Fibroblast of the conjunctiva (primary cell): ENCODE measurements at places on chromosomes 2 and 18.

GRCh38 chr18:73962256-73962655, 185.4 kb downstream of the FBXO15 start:
- no peak for DNase-seq

DNA sequence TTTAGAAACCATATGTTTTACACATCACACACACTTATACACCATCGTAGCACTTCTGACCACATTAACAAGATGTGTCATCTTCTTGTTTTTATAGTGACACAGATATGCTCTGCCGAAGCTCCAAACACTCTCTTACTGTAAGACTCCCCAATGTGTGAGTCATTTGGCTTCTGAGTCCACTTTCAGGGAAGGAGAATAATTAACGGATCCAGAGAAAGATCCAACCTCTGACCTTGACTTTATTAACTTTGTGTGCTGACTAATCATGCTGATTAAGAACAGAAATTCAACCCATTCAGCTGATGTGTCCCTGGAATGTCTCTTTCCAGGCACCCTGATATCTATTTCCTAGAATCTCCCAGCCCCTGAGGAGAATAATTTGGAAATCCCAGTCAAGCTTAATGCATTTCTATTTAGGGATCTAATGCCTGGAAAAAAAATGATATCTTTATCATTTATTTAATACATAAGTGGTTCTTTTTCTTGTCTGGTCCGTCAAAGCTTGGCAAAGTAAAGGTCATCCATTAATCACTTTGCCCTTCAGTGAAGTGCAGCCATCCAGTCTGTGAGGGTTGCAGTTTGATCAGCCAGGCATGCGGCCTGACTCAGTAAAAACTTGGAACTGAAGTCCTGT, 615.8 kb upstream of the SYT4 start:
- DNase-seq, result peak; percentile 83

- no peak for DNase-seq
These were observed 40.0 kb downstream of the GORASP2 start for GRCh38 chr2:170969030-170969429.

- peak; percentile 16 for DNase-seq
These were observed 25.3 kb upstream of the ANXA4 start for GRCh38 chr2:69716555-69717120.

- DNase-seq, result no peak
These were observed 29.0 kb downstream of the FMNL2 start for GRCh38 chr2:152363936-152364335.

DNA sequence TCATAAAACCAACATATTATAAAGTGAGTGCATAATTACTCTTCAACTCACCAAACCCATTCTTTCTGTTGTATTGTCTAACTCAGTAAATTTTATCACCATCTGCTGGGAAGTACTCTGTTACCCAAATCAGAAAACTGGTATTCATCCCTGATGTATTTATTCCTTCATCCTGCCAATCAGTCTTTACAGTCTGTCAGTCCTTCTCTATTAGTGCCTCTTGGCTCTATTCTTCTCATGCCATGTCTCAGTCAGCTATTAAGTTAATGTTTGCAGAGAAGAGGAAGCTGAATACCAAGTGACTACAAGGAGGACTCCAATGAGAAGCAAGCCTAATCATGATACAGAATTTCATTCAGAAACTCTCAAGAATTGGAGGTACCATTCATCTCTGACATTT, 631.2 kb downstream of the CPS1 start:
- no peak for DNase-seq

DNA sequence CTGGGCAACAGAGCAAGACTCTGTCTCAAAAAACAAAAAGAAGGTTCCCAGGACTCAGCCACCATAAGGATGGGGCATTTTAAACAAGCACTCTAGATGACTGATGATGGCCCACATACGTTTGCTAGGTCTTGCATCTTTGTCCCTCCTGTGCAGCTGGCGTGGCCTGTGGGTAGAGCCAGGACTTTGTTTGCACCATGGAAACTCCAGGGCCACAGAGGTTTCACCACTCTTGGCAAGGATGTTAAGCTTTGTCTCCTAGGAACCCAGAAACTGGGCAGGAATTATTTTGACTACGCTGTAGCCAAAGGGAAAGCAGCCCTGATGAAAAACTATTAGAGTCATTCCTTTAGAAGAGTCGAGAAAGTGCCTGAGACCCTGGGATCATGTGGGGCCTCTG, 75.3 kb upstream of the STPG4 start:
- DNase-seq, result peak; percentile 75
